CD4-positive, alpha-beta memory T cell (primary cell): ENCODE measurements at places on chromosomes 5 and 9.

- DNase-seq: no peak
Measured at GRCh38 chr9:20566401-20566800, 55.9 kb downstream of the MLLT3 start.

DNA sequence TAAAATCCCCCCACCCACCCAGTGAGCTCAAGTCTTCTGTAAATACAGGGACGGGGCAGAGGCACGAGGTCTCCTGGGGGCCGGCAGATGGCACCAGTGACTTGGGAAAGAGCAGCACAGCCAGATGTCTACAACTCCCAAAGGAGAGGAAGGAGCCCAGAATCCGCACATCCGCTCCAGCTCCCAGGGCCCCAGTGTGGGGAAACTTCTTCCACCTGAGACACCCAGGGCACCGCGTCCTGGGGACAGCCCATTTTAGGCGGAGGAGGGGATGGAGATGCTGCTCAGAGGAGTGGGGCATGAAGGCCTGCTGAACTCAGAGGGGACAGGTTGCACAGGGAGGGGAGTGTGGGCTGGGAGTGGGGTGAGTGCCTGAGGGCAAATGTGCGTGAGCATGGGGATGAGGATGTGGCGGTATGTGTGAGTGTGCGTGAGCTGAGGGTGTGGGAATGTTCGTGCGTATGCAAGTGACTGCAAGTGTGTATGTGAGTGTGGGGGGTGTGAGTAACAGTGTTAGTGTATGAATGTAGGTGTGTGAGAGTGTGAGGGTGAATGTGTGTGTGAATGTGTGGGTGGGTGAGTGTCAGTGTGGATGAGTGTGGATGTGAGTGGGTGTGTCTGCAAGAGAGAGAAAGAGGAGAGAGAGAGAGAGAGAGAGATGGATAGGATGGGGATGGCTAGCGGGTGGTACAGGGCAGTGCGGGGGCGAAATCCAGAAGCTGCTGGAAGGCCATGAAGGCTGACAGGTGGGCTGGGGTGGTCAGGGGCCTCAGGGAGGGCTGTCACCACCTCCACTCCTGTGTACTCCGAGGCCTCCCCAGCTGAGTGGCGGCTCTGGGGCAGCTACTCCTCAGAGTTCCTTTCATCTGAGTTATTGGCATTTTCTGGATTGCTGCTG is 63.5 kb downstream of the DUSP1 start:
- no peak for DNase-seq

DNA sequence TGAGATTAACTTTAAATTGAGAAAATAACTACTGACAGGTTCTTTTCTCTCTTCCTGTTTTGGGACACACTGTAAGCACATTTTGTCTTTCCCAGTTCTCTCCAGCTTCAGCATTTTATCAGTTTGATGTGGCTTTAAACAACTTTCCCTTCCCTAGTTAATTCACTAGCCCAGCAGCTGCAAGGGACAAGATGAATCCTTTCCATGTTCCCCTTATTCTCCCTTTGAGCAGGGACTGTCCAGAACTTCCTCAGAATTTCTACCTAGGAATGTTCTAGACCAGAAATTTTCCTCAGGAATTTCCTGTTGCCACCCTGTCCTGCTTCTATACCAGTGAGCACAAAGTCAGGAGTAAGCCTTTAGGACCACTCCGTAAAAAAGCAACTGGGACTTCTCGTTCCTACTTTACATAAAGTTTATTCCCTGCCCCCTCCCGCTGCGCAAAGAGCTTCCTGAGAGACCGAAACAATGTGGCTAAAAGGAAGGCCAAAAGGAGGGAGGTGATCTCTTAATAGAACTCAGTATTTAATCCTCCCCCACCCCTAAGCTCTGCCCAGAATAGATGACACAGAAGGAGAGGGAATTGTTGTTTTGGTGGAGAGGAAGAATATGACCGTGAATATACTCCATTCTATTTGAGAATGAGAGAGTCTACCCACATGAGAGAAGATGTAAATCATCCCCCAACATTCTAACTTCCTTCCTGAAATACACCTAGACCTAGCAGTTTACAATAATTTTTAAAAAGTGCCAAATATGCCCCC is 61.9 kb downstream of the GLIS3 start:
- DNase-seq: no peak

GRCh38 chr5:147369742-147370374 is 135.0 kb downstream of the STK32A start:
- DNase-seq: no peak

DNA sequence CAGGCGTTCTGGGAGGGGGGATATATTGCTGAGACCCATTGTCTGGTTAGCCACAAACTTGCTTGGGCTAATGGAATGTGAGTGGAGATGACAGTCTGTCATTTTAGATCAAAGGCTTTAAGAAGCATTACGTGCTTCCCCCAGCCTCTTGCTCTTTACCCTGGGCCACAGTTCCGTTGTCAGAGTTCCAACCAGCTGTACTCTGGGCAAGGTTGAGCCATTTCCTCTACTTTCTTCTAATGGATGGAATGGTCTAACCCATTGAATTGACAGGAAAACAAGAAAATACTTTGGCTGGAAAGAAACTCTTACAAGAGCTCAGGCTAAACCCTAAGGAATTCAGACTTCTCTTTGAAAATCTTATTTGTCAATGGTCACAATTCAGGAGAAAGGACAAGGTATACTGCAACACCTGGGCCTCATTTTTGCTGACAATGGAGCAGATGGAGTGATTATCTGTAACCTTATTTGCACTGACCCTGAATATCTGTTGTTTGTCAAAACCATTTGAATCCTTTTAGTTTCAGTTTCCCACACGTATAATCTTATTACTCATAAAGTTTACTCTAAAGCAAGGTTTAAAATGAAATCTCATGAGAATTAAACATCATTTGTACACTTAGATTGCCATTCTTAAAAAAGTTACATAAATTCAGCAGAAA is 231.4 kb downstream of the PDE4D start:
- DNase-seq: no peak

- no peak for DNase-seq
Measured at GRCh38 chr5:159504106-159504856, 174.0 kb upstream of the IL12B start.

DNA sequence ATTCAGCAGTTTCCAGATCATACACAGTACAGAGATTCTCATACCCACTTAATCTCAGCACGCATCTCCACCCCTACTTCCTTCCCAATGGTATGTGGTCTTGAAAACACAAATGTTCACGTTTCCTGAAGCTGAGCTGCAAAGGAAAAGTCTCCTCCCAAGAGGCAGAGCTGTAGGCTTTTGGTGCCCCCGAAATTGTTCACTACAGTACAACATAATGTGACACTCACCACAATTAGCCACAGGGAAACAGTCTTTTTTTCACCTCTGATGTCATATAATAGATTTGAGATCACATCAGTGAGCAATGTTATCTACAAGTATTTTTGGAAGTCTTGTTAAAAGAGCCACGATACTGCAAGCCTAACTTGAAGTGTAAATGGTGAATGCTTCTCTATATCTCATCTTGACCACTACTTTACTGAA is 40.2 kb downstream of the NFIB start:
- no peak for DNase-seq

GRCh38 chr9:123168586-123168985 is 99.8 kb downstream of the STRBP start:
- no peak for DNase-seq

DNA sequence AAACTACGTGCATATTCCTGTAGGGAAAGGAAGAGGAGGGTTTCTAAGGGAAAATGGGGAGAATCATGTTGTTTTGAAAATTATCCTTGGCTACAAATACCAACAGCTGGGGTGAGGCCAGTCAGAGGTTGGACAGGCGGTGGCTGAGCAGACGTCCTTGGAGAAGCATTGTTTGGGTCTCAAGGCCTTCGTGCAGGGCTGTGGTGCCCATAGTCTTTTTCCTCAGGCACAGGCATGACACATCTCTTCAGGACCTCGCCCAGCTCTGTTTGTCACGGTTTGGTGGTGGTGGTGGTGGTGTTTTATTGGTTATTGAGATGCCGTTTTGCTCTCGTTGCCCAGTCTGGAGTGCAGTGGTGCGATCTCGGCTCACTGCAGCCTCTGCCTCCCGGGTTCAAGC is 27.8 kb upstream of the EGFL7 start:
- no peak for DNase-seq

DNA sequence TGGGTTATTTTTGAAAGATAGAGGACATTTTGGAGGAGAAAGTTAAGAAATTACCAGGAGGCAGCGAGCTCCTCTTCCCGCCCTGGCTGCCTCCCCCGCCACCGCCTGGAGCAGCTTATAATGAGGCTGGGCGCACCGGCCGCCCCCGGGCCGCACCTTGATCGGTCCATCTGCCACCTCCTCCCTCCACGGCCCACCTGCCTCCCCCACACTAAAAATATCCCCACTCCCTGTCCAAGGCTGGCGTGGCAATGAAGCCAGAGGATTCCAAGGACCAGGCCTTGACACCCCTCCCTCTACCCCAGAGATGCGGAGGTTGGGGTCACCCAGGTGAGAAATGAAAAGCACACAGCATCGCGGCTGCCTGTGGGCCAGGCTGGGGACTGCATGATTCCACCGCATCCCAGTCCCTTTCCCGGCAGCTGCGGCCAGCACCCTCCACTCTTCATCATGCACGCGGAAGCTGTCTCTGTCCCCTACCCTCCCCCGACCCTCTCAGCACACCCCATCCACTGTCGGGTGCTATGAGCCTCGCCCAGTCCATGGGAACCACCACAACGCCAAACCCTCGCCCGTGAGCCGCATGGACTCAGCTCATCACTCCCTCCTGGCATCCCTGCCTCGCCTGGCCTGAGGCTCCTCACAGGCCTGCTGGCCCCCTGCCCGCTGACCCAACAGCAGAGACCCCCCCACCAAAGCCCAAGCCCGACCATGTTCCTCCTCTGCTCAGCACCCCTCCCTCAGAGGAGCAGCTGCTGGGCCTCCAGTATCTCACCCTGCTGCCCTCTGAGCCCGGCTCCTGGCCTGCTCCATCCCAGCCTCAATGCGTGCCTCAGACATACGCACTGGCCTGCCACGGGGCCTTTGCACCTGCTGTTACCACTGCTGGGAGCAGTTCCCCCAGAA is 50.0 kb downstream of the SARDH start:
- no peak for DNase-seq

DNA sequence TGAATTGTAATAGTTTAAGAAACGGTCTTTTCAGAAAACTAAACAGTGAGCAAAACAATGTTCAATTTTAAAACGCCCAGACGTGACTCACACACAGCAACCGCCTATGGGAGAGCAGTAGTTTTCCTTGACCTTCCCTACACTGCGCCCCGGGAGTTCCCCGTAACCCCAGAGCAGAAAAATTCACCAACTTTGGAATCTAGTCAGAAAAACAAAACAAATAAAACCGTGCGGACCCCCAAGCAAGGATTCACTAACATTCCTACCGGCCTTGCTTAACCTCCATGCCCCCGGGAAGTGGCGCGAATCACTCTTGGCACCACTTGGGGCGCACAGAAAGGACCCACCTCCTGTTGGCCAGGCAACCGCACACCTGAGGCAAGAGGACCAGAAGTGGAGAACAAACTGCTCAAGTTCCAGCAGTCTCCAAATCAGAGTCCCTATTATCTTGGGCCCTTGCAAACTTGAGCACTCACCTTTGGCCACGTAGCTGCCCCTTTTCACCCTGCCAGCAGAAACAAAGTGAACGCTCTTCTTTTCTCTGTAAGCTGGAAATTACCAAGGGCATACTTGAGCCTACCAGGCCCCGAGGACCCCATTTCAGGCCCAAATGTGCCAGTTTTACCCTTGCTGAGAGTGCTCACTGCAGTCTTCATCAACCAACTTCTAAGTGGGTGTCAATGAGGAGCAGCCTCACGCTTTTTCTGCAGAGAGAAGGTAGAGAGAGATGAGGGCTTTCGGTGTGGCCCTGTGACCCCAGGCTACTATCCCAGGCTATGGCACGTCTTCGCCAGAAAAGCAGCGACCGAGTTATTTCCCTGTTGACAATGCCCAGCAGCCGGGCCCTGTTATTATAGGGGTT is 189.7 kb downstream of the MEF2C start:
- no peak for DNase-seq

DNA sequence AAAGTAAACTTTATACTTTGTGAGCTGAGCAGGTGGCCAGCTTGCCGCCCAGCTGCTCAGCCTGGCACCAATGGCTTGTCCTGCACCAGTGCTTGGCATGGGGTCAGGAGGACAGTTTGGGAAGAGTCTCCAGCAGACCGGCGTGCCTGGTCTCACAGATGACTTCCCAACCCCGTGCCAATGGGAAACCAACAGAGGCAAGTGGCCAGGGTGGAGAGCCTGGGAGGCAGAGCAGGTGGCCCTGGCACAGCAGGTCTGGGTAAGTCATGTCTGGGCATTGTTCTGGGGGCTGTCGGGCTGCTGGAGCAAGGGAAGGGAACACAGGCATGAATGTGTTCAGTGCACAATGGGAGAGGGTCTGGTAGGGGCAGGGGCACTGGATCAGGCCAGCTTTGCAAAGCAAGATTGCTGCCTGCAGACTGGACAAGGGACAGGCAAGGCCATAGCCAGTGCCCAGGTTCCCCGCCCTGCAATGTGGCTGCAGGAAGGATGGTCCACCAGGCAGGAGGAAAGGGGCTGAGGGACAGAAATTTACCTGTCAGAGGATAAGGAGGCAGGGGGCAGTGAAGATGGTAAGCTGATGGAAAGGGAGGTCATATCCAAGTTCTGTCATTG is 76.2 kb upstream of the ALDH1B1 start:
- DNase-seq: no peak

- DNase-seq: no peak
Measured at GRCh38 chr5:175032741-175033151, 308.4 kb downstream of the MSX2 start.

DNA sequence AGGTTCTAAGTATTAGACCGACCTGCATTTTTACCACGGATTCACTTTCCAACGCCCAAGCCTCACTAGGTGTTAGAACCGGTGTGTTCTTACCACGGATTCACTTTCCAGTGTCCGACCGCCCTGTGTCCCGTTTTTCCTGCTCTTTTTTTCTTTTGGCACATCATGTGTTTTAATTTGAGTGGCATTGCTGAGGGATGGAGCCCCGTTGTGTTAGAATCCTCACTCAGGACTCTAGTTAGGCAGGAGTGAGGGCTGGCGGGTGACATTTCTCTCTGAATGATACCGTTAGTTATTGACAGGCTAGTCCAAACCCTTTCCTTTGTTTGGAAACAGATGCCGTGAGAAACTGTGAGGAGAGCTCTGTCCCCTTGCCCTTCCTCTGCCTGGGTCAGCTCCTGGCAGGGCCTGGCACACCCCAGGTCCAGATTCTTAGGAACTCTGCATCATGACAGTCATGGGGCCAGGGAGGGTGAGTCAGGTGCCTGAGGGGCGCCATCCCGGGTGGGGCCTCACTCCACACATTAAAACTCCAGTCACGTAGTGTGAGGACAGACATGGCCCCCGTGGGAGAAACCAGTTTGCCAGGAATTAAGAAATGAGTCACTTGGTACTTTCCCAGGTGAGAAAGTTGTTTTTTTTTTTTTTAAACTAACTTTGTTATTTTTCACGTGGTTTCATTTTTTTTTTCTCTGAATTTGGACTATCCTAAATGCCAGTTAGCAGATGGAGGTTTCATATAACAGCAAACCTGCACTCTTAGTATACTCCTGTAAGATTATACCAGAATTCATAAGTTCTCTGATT is 15.8 kb downstream of the EXOC3 start:
- peak; percentile 57 for DNase-seq

DNA sequence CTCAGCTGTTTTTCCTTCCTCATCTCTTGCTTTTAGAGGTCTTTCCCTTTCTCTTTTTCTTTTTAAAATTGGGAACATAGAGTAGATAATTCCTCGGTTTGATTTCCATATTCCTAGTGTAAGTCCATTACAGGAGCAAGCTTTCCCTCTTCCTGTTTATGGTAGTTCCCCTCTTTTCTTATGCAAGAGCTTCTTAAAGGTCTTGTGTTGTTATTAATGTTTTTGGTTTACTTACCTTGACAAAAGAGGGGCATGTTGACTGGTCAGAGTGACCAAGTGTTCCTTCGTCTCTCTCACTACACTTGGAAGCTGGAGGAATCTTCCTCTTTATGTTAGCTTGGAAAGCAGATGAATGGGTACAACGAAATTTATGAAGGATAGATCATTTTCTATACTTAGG is 8.3 kb downstream of the ATG10 start:
- no peak for DNase-seq
